Activated T-helper 9 cell treated with anti-CD3 and anti-CD28 coated beads, Interleukin-2, amount 50 U/mL, for 16 hours (primary cell): ENCODE measurements at places on chromosomes 4 and X.

DNA sequence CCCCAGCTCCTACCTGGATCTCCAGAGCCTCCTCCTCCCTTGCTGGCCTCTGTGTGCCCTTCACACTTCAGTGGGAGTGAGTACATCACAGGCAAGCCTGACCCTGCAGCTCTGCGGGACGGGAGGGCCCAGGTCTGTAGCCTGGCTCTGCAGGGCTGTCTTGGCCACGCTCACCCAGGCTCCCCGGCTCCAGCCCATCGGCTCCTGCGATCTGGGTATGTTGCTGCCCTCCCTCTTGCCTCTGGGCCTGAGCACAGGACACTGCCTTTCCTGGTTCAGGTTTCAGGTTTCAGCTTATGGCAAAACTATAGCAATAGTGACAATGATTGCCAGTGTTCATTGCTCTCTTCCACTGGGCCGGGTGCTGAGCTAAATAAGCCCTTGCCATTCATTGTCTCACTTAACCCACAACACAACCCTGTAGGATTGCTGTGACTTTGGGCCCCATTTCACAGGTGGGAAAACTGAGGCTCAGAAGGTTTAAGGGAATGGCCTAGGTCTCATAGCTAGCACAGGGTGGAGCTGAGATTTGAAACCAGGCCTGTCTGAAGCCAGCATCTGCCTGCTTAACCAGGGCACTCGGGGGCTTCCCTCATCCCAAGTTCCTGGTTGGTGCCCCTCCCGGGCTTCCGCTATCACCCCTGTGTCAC, 44.6 kb upstream of the SORCS2 start:
- no peak for DNase-seq

GRCh38 chr4:24244663-24245490, 339.5 kb downstream of the DHX15 start:
- no peak for DNase-seq

DNA sequence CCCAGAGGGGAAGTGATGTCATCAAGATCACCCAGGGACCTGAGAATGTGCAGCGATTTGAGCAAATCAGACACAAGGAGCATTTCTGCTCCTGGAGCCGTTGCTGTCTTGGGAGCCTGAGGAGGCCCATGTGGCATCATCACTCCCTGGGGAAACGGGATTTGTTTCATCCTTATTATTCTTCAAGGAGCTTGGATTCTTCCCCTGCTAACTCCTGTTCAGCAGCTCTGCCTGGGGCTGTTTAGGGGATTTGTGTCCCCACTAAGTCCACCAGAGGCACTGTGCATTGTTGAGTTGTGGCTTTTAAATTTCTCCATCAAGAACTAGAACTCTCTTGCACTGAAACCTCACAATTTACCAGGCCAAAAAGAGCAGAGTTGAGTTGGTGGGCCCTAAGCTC, 104.2 kb upstream of the MSX1 start:
- DNase-seq, result no peak

- DNase-seq, result no peak
Observed at GRCh38 chrX:154715825-154716224, 35.1 kb downstream of the GAB3 start.

DNA sequence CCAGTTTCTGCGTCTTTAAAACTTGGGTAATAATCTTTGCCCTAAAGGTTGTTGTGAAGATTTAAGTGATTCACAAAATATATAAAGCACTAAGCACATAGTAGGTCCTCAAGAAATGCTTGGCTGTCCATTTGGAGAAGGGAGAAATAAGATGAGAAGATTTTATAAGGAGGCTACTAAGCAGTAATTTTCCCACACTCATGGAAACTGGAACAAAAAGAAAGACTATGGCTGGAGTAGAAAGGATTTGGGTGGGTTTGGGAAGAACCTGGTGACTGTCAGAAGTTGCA, 47.0 kb downstream of the PRPS1 start:
- no peak for DNase-seq

- DNase-seq, result no peak
Observed at GRCh38 chr4:24702281-24702680, 93.1 kb upstream of the SOD3 start.

- no peak for DNase-seq
Observed at GRCh38 chr4:151715881-151716280, 44.9 kb downstream of the GATB start.

DNA sequence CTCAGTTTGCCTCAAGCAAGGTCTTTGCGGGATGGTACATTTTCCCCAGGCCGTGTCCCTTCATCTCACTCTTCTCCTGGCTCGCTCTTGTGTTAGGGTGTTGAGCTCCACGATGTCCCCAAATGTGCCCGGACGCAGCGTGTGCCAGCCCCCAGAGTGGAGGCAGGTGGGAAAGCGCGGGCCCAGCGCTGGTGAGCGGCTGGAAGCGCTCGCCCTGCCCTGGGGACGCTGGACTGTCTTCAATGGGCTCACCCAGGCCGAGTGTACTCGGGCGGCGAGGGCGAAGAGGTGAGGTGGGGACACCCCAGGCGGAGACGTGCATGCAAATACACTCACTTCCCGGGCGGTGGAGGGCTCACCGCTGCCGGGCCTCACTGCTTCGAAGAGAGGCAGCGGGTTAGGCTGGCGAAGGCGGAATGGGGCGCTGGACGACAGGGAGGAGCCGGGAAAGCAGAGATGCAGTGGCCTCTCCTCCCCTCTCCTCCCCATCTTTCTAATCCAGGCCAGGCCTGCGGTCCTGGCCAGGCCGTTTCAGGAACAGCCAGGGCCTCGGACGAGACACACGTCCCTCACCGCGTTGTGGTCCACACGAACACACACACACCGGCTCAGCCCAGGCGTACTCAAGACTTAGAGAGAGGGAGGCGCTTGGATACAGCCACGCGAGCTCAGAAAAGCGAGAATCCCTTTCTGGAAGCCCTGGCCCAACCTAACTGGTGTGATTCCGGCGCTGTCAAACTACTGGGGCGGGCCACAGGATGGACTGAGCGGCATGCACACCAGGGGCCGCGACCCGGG, 2.2 kb downstream of the NKX6-1 start:
- DNase-seq, result no peak

DNA sequence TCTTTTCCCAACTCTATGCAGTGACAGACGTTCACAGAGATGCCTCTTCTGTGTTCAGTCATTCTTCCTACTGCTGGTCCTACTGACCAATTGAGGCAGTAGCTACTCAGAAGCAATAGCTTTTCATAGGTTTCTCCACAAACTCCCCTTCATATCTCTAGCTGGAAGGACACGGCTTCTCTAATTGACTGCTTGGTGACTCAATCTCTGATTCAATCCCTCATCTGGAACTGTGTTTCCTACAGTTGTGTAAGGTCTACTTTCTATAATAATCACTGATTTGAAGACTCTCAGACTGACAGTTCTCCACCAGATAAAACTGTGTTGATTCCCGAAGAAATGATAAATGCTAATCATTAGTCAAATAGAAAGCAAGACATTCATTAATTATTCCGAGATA, 111.5 kb downstream of the DTHD1 start:
- no peak for DNase-seq
